ENCODE measurements at places on chromosomes 2 and 18.

DNA sequence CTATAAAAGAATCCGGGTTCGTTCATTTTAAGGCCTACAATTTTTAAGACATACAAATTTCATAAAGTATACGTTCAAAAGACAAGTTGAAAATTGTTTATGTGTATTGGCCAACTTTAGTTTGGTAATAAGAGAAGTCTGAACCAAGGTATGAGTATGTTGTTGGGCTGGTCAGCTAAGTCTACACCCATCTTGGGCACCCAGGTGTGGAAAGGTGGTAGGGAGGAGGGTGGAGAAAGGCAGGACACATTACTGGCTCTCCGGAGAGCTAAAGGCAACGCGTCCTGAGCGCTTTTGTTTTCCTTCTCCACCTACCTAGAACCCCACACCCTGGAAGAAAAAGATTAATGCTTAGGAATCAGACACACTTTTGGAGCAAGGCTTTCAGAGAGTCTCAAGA is 899 bp upstream of the PELI1 start:
- DNase-seq: no peak

GRCh38 chr2:191959209-191959608 is 112.3 kb upstream of the CAVIN2 start:
- no peak for DNase-seq

GRCh38 chr2:134662751-134663150 is 56.0 kb downstream of the TMEM163 start:
- DNase-seq: no peak

DNA sequence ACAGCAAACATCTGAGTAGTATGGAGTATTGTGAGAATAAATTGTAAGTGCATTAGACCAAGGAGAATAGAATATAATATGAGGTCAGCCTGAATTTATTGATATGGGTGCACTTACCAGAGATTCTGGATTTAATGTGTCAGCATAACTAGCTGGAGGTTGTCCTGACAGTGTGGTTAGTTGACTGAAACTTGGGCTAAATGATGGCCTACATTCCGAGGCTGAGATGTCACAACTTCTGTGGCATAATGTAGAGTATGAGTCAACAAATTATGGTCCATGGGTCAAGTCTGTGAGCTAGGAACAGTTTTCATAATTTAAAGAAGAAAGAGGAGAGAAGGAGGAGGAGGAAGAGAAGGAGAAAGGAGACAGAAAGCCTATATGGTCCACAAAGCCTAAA is 127.6 kb downstream of the QPCT start:
- DNase-seq: no peak

- no peak for DNase-seq
These were observed 99.4 kb upstream of the SCN7A start for GRCh38 chr2:166593403-166593802.

- DNase-seq: no peak
These were observed 16.9 kb upstream of the KCNG3 start for GRCh38 chr2:42510608-42511243.

GRCh38 chr18:65025756-65026155 is 725.1 kb upstream of the CDH7 start:
- no peak for DNase-seq

DNA sequence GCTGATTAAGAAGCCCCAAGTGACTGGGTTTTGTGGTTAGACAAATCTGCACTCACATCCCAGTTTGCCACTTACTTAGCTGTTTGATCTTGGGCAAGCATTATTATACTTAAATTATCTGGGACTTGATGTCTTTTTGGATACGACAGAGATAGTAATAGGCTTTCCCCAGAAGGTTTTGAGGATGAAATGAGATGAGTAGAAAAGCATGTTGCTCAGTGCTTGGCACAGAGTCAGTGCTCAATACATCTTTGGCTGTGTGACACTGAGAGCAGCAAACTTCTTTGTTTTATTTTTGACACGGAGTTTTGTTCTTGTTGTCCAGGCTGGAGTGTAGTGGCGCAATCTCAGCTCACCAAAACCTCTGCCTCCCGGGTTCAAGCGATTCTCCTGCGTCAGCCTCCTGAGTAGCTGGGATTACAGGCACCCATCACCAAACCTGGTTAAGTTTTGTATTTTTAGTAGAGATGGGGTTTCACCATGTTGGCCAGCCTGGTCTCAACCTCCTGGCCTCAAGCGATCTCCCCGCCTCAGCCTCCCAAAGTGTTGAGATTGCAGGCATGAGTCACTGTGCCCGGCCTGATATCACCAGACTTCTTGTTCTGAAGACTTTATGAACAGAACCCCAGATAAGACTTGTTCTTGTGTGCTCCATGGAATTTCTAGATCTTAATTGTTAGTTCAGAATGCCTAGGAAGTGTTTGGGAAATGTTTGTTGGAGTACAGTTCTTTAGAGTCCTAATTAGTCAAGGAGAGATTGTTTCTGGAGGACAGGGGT is 521.2 kb downstream of the SLC4A3 start:
- no peak for DNase-seq

- no peak for DNase-seq
These were observed 264.5 kb downstream of the EIPR1 start for GRCh38 chr2:3113122-3113521.

GRCh38 chr2:121080013-121080772 is 204.8 kb downstream of the TFCP2L1 start:
- DNase-seq: no peak

GRCh38 chr2:88955607-88956006 is 264.1 kb downstream of the RPIA start:
- DNase-seq: no peak

- DNase-seq: no peak
These were observed 145.5 kb upstream of the CHAC2 start for GRCh38 chr2:53622141-53622540.

GRCh38 chr18:9082711-9083510 is 19.6 kb upstream of the NDUFV2 start:
- DNase-seq: no peak

DNA sequence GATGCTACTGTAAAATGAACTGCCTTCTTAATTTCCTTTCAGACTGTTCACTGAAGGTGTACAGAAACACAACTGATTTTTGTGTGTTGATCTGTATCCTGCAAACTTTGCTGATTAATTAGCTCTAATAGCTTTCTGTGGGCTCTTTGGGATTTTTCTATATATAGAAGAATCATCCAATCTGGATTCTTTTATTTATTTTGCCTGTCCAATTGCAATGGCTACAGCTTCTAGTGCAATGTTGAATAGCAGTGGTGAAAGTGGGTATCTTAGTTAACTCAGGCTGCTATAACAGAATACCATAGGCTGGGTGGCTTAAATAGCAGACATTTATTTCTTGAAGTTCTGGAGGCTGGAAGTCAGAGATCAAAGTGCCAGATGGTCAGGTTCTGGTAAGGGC is 74.4 kb downstream of the ID2 start:
- no peak for DNase-seq

DNA sequence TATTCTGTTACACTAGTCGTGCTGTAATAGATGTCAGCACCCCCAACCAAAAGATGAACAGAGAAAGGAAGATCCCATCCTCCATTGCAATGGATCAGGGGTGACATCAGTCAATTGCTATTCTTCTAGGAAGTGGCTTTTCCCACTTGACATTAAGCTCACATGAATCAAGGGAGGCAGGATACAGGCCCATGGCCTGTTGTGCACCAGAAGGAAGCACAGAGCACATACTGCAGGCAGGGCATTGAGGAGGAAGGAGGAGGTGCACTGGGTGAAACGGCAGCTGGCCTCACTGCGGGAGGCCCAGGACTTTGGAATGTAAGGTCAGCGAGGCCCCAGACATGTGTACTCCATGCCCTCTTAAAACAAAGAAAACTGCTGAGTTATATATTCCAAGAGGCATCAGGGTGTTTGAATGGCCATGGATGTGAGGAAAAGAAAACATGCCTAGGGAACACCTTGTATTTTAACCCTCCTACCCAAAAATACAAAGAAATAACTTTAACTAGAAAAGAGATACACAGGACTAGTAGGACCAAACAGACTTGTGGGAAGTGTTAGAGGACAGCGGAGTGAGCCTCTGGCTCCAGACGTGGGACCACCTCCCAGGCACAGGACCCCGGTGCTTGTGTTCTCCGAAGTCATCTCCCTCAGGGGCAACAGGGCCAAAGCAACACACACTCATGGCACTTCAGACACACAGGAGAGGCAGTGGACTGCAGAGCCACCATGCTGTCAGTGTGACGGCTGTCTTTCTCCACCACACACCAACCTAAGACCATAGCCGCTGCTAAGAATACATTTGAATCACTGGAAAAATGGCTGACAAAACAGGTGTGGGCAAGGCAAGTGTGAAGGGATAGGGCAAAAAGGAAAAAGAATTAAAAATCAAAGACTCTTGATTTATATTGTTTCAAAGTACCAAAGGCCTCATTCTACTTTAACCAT is 51.4 kb upstream of the RIOK3 start:
- no peak for DNase-seq

- no peak for DNase-seq
These were observed 1628.0 kb upstream of the PIK3C3 start for GRCh38 chr18:40326985-40327384.

GRCh38 chr2:162038725-162039124 is 35.3 kb downstream of the DPP4 start:
- no peak for DNase-seq

DNA sequence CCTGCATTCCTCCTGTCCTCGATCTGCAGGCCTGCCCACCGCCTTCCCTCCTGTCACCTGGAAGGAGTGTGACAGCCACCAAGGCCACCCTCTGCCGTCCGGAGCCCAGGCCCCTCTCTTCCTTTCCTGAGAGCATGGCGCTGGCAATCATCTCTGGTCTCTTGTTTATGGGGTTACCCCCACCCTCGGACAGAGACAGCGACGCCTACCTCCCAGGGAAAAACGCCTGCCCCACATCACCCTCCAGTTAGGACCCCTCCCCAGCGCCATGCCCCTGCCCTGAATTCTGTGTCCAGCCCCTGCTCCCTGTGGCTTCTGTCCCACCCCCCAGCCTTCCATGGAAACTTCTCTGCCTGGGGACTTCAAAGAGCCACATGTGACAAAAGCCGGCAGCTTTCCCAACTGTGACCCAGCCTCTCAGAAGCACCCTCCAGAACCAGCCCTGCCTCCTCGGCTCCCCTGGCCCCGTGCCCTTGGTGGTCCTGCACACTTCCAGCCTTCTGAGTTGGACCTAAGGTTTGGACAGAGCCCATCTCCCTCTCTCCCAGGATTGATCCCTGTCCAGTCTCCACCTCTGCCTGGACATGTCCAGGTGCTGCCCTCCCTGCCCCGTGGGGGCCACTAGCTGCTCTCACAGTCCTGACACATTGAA is 145.0 kb upstream of the HDAC4 start:
- no peak for DNase-seq

DNA sequence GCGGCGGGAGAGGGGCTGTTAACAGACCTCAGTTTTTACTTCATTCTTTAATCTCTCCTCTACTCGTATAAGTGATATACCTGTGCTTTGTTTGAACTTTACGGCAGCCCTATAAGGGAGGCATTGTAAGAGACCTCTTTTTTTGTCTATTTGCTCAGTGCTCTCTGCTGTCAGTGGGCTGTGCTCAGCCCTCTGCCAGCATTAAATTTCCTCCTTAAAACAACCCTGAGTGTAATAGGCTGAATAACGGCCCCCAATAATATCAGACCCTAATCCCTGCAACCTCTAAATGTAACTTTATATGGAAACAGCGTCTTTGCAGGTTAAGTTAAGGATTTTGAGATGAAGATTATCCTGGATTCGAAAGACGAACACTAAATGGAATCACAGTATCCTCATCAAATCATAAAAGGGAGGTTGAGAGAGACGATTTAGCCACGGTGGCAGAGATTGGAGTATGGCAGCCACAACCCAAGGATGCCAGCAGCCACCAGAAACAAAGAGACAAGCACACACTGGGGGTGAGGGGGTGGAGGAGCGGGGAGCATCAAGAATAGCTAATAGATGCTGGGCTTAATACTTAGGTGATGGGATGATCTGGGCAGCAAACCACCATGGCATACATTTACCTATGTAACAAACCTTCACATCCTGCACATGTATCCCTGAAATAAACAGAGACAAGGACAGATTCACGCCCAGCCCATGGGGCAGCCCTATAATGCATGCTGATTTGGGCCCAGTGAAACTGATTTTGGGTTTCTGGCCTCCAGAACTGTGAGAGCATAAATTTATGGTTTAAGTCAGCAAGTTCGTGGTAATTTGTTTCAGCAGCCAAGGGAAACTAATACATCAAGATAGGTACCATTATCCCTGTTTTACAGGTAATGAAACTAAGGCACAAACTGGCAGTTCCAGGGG is 894 bp upstream of the FARSB start:
- no peak for DNase-seq

GRCh38 chr2:188610827-188611226 is 319.2 kb downstream of the GULP1 start:
- DNase-seq: no peak

GRCh38 chr2:169727065-169727464 is 6.6 kb upstream of the KLHL23 start:
- no peak for DNase-seq

DNA sequence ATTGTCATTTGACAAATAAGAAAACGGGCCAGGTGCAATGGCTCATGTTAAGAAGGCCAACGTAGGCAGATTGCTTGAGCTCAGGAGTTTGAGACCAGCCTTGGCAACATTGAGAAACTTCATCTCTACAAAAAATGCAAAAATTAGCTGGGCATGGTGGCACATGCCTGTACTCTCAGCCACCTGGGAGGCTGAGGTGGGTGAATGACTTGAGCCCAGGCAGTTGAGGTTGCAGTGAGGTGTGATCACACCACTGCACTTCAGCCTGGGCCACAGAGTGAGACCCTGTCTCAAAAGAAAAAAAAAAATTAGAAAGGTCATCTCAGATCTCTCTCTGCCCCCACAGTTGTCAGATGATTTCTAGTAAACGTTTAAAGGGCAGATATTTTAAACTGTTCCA is 4.4 kb downstream of the SESTD1 start:
- DNase-seq: no peak

GRCh38 chr2:157444641-157445040 is 752 bp upstream of the CYTIP start:
- DNase-seq: no peak

- no peak for DNase-seq
These were observed 74.2 kb downstream of the RAB31 start for GRCh38 chr18:9782073-9782857.

GRCh38 chr2:79832511-79833234 is 319.8 kb downstream of the CTNNA2 start:
- DNase-seq: no peak

GRCh38 chr18:23882616-23883276 is 131.8 kb upstream of the TTC39C start:
- DNase-seq: no peak

- DNase-seq: no peak
These were observed 4.8 kb upstream of the STARD7 start for GRCh38 chr2:96213379-96213778.

GRCh38 chr2:10338270-10339188 is 35.8 kb downstream of the HPCAL1 start:
- DNase-seq: no peak

- no peak for DNase-seq
These were observed 57.3 kb upstream of the RPL31 start for GRCh38 chr2:100944617-100945432.

DNA sequence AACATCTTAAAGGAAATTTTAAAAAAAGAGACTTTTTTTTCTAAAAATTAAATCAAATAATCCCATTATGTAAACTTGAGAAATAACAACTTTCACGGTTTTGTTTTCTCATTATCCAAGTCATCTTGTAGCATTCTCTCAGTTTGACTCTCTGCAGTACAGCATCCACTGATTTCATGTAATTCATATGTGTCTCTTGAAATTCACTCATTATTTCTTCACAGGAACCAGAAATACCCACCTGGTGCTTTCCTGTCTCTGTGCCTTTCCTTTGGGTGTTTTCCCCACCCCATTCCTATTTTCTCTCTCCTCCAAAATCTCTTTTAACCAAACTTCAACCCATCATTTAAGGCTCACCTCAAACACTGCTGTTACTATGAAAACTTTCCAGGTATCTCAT is 116.1 kb upstream of the STK17B start:
- no peak for DNase-seq
